Suppressor macrophage treated with lipopolysaccharide for 4 hours (primary cell): ENCODE measurements at places on chromosomes 6 and 20.

GRCh38 chr6:46012834-46013233 is 2.8 kb downstream of the CLIC5 start:
- no peak for DNase-seq

DNA sequence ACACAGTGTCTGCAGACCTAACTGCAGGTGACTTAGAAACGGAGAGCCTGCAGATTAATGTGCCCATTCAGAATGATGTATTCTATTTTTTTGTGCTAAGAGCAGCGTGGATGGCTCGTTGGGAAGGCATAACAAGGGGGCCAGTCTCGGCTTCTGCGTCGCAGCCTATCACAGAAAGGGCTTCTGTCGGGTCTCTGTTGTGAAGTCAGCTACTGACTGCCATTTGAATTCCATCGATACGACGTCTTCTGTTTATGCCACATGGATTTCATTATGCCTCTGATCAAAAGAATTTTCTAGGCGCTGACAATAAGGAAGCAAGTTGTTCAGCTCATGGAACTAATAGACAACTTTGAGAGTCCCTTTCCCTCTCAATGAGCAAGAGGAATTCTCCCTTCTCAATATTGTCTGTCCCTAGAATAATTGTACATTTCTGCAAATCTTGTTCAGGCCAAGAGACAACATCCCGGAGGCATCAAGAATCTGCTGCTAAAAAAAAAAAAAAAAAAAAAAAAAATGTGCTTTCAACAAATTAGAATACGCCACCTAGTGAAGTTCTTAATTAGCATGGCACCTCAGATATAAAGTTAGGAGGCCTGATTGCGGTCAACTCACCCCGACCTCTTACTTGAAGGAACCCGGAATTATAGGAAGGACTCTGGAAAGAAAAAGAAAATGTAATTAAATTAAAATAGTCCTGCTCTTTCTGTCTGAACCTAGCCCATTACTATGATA is 223.9 kb downstream of the TSHZ2 start:
- no peak for DNase-seq

- no peak for DNase-seq
Measured at GRCh38 chr20:6184086-6184485, 61.3 kb upstream of the FERMT1 start.

DNA sequence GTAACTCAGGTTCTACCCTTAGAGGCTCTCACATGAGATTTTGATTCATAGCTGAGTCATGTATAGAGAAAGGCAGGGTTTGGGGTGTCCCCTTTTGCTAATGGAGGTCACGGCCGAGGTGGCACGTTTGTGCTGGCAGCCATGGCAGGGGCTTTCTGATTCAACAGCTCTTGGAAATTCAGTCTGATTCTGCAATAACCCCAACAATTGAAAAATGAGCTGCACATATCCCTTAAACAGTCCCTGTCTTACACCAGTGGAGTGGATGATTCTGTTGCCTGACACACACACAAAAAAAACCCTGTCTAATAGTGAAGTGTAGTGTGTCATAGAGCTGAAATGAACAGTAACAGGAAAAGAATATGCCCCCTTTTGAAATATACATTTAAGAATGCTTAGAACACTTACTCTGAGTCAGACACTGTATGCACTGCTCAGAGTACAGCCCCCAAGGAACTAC is 40.4 kb upstream of the ARG1 start:
- no peak for DNase-seq

- no peak for DNase-seq
Measured at GRCh38 chr6:169991031-169991390, 239.6 kb downstream of the ERMARD start.

- DNase-seq = no peak
Measured at GRCh38 chr6:130107710-130108109, 89.3 kb downstream of the L3MBTL3 start.

GRCh38 chr20:33177866-33178265 is 9.9 kb downstream of the BPIFA2 start:
- DNase-seq = no peak

- DNase-seq = no peak
Measured at GRCh38 chr20:1790386-1790785, 104.8 kb upstream of the SIRPA start.

DNA sequence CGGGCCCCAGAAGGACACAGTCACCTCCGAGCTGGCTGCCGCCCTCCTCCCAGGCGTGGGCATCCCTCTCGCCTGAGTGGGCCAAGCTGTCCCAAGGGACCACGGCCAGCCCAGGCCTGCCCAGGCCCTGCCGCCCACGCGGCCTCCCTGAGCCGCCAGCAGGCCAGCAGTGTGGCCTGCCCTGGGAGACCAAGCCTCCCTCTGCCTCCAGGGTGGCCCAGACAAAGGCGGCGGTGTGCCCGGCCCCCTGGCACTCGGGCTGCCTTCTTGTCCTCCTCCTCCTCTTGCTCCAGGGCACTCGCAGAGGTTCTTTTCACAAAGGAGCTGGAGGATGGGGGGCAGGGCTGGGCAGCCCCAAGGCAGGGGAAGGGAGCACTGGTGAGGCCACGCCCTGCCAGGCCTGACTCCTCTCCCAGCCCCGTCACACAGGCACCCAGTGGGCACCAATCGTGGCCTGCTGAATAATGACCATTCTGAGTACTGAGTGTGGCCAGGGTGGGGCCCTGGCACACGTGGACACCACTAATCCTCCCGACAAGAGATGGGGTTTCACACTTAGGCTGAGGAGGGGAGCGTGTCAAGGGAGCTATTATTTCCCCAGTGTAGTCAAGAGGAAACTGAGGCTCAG is 25.3 kb downstream of the NOL4L start:
- no peak for DNase-seq

DNA sequence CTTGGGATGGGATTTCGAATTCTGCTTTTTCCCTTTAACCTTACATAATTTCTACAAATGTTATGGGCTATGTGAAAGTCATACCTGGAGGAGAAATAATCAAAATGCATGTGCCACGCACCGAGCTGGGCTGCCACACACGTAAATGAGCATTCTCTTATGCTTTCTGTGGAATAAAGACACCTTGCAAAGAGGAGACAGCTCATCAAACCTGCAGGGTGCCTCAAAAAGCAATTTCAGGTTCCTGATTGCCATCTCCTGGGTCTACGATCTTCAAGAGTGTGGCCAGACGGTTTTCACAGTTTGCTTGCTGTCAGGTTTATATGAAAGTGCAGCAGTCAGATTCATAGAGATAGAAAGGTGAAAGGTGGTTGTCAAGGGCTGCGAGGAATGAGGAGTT is 36.6 kb downstream of the DUSP22 start:
- no peak for DNase-seq

DNA sequence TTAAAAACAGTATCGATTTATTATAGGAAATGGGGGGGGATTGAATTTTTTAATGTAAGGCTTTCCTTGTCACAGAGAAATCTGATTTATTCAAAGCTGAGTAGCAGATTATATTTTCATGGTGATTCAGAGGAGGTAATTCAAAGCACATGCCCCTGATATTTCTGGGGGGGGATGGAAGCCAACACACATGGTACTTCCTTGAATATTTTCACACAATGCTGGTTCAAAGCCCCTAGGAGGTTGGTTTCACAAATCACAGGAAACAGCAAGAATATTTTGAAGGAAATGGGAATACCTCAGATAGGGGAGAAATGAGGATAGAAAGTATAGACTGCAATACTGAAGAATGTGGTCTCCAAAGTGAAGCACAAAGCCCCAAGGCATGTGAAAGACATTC is 98.8 kb downstream of the RTN4IP1 start:
- no peak for DNase-seq

- no peak for DNase-seq
Measured at GRCh38 chr6:117928833-117929232, 21.8 kb downstream of the SLC35F1 start.

DNA sequence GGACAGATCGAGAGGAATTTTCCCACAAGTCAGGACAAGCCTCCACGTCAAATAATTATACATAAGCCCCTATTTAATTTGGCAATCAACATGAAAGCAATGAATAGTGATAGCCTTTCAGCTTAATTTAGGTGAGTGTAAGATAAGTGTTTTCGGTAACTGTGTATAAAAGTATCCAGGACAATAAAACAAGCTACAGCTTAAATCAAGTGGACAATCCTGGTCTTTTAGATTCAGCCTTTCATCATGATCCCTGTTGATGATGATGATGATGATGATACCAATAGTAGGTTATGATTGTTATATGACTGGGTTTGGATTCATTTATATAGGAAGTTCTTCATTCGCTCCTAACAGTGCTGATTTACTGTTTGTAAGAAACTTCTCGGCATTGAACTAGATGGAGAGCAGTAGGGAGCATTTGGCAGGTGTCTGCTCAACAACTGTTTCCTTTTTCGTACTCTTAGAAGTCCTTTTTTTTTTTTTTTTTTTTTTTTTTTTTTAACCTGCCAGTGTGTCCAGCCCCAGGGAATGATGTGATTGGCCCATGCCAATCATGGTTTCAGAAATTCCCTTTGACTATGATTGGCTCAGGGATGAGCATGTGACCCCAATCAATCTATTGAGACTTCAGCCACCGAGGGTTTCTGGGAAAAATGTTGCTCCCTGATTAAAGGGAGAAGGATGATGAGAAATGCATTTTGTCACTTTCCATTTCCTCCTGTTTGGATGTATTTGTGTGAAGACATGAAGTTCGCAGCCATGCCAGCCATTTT is 11.3 kb upstream of the RNF182 start:
- DNase-seq = no peak
